DMS53 (cell line): ENCODE measurements at places on chromosomes 2 and 18.

DNA sequence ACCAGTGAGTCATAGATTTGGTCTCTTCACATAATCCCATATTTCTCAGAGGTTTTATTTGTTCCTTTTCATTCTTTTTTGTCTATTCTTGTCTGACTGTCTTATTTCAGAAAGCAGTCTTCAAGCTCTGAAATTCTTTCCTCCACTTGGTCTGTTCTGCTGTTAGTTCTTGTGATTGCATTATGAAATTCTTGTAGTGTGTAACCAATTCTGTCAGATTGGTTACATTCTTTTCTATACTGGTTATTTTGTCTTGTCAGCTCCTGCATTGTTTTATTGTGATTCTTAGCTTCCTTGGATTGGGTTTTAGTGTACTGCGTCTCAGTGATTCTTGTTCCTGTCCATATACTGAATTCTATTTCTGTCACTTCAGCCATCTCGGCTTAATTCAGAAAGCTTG is 18.6 kb downstream of the EHBP1 start:
- no peak for DNase-seq

DNA sequence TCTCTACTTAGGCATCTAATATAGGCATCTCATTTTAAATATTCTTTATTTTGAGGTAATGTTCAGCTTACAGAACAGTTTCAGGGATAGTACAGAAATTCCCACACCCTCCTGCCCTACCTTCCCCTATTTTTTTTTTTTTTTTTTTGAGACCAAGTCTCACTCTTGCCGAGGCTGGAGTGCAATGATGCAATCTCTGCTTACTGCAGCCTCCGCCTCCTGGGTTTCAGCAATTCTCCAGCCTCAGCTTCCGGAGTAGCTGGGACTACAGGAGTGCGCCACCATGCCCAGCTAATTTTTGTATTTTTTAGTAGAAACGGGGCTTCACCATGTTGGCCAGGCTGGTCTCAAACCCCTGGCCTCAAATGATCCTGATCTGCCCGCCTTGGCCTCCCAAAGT is 97.6 kb downstream of the EPB41L5 start:
- no peak for DNase-seq

DNA sequence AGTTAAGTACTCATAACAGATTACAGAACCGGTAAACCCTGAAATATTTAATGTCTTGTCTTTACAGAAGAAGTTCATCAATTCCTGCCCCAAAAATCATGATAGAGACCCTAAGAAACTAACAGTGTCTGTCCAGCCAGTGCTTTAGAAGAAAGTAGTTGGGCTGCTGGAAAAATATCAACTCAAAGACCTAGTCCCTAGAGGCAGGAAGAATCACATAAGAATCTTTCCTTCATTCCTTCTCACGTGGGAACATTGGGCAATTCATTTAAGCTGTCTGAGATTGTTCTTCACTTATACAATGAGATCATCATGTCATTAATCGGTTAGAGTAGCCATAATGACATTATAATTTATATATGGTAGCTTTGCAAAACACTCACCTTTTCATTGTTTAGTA is 156.4 kb downstream of the CCBE1 start:
- no peak for DNase-seq

DNA sequence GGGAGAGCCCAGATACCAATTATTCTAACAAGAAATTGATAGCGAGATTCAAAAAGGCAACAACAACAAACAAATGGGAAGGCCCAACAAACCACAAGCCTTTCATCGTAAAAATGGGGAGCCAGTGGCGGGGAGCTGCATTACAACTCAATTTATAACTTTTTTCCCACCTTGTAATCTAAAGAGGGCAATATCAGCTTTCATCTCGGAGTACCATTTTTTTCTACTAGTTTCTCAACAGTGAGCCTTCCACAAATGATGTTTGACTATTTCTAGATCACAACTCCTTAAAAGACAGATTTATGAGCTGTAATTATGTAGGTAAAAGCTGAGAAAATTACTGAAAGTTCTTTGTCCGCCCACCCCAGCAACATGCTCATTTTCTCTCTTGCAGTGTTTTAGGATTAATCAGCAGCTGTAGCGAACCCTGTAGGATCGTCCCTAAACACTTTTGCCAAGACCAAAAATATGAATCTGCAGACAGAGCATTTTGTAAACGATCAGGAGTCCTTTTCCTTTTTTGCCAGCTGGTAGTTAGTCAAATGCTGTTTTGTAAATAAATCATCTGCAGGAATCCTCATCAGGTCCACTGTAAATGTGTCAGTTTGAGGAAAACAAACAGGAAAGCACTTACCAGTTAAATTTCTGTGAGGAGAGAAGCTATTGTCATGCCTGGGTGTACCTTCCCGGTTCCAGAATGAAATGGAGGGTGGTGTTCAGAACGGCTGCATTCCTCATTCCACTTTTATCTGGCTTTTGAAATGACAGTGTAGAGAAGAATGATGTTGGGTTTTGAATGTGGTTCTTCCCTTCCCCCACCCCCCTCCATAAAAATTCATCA is 53.2 kb downstream of the EEF1B2 start:
- no peak for DNase-seq

GRCh38 chr2:112048887-112049286 is 6.2 kb upstream of the TMEM87B start:
- DNase-seq: peak; percentile 76

DNA sequence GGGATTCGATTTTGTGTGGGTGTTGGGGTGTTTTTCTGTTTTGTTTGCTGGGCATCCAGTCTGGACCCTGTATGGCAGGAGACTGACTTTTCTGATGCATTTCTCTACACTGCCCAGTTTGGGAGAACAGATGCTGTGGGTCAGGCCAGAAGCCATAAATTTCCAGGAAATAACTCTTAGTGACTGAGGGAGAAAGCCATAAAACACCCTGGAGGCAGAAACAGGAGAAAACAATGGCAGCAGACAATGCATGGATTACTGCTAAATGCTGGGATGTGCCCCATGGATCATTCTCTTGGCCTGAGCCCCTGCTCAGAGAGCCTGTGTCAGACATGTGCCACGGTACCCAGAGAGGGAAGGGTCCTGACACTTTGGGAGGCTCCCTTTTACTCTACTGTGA is 133.6 kb upstream of the CAPN13 start:
- DNase-seq: no peak

DNA sequence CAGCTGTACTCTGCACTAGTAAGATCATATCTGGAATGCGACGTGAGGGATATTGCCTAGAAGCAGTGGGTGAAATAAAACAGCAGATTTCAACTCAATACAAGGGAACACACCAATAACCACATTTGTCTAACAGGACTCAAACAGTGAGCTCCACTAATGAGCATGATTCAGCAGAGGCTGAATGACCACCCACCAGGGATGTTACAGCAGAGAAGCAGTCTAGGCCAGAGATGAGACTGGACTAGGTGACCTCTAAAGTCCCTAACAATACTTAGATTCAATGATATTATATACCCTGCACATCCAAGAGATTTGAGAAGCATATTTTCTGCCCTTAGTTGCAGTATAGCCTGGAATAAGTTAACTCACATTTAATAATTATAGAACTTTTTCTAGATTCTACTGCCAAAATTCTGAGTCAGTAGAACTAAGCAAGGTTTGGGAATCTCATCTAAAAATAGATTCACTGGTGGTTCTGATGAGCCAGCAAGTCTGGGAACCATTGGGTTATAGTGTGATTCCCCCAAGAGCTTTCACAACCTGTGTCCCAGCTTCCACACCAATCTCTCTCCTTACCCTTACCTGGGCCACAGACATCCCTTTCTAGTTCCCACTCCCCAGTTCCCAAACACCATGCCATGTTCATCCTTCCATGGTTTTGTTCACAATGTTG is 6.3 kb downstream of the THOC1 start:
- DNase-seq: no peak

GRCh38 chr2:37324536-37324785 is 172 bp downstream of the PRKD3 start:
- DNase-seq: peak; percentile 81

GRCh38 chr18:23550898-23551297 is 35.4 kb downstream of the NPC1 start:
- peak; percentile 18 for DNase-seq

DNA sequence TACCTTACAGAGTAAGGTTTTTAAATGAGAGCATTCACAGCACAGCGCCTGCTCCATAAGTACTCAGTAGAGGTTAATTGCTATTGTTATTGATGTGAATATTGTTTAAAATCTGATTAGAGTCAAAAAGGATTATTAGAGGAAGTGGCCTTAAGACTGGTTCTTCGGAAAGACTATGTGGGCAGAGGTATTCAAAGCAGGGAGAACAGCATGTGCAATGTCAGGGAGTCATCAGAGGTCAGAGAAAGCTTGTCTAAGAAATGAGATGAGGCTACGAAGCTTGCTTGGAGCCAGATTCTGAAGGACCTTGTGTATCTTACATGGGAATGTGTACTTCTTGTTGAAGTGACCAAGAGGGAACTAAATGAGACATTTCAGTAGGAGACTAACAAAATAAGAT is 49.8 kb downstream of the PMS1 start:
- no peak for DNase-seq

DNA sequence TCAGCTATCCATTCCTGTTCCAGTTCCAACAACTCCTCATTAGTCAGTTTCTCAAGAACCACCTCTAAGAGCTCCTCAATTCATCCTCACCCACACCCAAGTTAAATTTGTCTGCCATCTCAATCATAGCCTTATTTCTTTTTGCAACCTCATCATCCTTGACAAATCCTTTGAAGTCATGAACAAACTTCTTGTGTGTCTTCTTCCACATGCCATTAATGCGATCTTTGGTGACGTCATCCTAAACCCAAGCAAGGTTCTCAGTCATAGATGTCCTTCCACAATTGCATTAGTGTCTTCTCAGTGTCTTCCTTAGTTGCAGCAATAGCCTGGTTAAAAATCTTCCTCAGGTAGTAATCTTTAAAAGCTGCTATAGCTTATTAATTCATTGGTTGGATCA is 71.2 kb upstream of the FSIP2 start:
- no peak for DNase-seq

DNA sequence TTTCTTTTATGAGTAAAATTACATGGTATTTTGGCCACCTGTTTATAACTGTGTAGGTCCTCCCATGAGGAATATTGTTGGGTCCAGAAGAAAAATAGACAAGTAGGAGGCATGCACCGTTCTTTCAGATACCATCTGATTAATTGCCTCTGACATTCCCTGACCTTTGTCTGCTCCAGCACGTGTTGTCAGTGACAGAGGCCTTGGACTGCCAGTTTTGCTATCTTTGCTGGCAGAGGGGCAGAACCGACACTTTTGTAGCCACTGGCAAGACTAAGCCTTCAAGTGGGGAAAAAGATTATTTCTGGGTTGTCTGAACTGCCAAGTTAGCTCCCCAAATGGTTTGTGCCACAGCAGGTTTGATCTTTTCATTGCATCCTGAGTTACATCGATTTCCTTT is 276.9 kb downstream of the CAMKMT start:
- DNase-seq: no peak

- no peak for DNase-seq
These were observed 81.6 kb upstream of the ALPP start for GRCh38 chr2:232296776-232297525.

GRCh38 chr2:69686813-69687212 is 43.3 kb upstream of the AAK1 start:
- DNase-seq: no peak

DNA sequence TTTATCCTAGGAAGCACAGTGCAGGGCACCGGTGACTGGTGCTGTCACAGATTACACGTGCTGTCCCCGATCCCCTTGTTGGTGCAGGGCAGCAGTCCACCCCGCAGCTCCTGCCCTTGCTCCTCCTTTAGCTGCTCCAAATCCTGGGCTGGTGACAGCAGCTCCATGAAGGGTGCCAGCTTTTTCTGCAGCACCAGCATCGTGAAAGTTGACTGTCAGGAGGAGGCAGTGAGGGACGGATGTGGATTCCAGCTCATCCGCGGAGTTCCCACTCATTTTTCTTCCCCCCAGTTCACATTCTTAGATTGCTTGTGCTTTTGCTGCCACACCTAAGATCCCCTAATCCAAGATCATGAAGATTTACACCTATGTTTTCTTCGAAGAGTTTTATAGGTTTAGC is 67.5 kb downstream of the ONECUT2 start:
- DNase-seq: no peak

GRCh38 chr2:209389171-209389618 is 34.7 kb upstream of the MAP2 start:
- DNase-seq: peak; percentile 12

- DNase-seq: no peak
These were observed 53.5 kb upstream of the KCNE4 start for GRCh38 chr2:222998459-222998858.

DNA sequence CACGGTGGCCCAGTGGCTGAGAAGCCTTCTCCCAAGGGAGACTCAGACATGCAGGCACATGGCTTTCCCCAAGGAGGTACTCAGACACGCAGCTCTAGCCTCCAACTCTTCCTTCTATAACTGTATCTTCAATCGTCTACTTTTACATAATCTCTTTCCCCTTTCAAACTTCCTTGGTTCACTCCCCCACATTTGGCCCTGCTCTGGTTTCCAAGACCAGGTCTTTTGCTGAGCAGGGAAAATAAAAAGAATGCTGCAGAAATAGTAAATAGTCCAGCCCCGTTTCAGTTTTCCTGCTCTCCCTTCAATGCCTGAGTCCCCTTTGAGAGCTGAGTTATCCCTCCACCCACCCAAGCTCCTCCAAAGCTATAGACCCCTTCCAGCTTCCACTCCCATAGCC is 635.0 kb downstream of the ARHGAP15 start:
- DNase-seq: no peak
